NCI-H146 (cell line): ENCODE measurements at places on chromosomes 16 and 17.

DNA sequence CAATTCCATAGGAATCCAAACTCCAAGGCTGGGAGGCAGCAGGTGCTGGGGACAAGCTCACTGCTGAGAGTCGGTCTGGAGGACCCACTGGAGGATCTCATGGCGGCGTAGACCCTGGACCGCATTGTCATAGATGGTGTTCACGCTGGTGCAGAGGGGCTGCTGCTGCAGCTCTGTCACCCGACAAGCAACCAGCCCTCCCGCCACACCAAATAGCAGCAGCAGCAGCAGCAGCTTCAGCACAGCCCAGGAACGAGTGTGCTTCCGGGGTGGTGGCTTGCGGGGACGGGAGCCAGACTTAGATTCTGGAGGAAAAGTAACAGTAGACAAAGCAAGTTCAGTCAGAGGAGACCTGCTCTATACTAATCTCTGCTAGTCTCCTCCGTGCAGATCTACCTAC lies 9.9 kb downstream of the EME1 start:
- no peak for DNase-seq

DNA sequence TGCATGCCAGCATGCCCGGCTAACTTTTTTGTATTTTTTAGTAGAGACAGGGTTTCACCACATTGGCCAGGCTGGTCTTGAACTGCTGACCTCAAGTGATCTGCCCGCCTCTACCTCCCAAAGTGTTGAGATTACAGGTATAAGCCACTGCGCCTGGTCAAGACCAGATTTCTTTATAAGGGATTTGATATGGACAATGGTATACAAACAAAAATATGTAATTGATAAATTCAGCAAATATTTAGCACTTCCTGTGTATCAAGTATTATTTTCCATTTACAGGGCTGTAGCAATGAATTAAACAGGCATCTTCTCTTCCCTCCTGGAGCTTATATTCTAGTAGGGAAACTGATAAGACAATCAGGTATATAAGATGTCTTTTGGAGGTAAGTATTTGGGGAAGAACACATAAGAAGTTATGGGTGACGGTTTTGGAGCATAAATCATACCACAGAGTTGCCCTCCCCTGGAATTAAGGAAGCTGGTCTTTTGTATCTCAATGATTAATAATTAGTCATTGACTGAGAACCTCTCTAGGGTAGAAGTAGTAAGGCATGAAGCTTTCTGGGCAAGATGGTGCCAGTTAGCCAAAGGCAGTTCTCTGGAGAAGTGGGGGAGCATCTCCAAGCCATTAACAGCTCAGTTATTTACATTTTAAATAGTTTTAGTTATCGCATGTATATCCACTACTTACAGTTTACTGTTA lies 35.8 kb downstream of the TANC2 start:
- no peak for DNase-seq

- no peak for DNase-seq
These were observed 1.8 kb downstream of the PIK3R5 start for GRCh38 chr17:8963647-8964258.

- DNase-seq: no peak
These were observed 2.1 kb downstream of the MFAP4 start for GRCh38 chr17:19384723-19385391.

GRCh38 chr17:59825533-59826322 lies 67.0 kb downstream of the TUBD1 start:
- no peak for DNase-seq

DNA sequence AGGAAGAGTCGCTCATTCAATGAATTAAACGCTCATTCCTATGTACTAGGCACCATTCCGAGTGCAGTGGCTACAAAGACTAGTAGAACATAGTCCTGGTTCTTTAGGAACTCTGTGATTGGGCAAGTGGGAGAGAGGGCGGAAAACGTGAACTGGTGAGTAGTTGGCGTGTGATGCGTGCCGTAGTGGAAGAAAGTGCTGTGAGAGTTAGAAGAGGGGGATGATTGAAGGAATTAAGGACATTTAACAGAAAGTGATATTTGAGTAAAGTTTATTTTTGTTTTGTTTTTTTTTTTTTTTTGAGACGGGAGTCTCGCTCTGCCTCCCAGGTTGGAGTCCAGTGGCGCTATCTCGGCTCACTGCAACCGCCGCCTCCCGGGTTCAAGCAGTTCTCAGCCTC lies 7.9 kb upstream of the SLFN14 start:
- DNase-seq: no peak

- peak; percentile 27 for DNase-seq
These were observed 46.7 kb downstream of the WNT3 start for GRCh38 chr17:46771561-46772474.

DNA sequence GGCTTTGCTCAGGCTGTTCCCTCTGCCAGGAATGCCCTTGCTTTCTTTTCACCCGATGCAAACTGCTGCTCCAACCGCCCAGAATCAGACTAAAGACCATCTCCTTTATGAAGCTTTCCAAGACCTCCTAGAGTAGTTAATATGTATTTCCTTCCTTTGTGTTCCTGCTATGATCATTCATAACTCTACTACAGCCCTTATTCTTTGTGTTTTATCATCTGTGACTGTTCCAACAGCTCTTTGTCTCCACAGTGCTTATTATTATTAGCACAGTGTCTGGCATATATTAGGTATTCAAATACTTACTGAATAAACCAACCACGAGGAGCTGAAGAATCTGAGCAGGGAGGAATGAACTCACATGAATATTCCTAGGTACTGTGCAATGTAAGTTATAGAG lies 7.6 kb downstream of the PSME3IP1 start:
- peak; percentile 26 for DNase-seq
